Calu3 (cell line): ENCODE measurements at places on chromosomes 4 and X. TPM values are rescaled to one million over a fixed set of nuclear protein-coding genes. Genes with fewer than 3 reads are reported as not detected.
A peak's percentile ranks its signal among the peaks of the same experiment; 100 is the strongest.

DNA sequence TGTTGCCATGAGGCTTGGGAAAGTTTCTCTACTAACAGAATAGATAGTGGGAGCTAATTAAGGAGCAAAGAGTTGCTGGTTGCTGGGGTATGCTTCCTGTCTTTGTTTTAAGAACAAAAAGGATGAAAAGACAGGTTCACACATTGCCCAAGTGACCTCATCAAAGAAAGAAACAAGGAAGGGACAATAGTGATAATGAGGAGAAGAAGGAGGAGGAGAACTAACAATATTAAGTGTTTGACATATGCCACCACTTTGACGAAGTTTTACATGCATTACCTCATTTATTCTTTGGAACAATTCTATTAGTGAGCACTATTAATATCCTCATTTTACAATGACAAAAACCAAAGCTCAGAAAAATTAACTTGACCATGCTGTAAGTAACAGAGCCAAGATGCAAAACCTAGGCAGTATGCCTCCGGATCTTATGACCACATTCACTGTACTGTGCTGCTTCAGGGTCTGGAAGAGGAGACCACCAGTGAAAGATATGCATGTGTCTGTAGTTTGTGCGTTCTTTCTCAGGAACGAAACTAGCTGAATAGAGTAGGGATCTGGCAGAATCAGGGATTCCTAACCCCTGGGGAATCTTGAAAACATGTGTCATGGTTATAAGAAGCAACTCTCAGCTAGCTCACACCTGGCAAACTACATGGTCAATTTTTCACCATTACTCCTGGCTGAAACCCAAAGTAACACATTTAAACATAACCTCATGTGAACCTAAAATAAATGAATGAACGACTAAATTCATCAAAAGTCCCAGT lies 83.8 kb downstream of the MOSPD2 start:
- DNase-seq, result no peak

- DNase-seq, result no peak
Observed at GRCh38 chr4:156413239-156414135, 459.8 kb upstream of the CTSO start.

GRCh38 chrX:17032351-17032750 lies 85.9 kb downstream of the REPS2 start:
- peak; percentile 51 for DNase-seq

DNA sequence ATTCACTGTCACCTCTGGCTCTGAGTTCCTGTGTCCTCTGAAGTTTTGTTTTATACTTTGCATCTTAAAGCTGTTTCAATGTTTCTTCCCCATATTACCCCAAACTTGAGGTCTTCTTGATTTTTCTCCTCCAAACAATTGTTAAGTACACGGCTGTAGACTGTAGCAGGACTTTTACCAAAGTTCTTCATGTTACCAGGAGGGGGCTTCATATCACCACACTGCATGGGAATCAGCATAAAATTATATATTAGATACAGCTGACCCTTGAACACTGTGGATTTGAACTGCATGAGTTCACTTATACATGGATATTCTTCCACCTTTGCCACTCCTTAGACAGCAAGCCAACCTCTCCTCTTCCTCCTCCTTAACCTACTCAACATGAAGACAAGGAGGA lies 56.6 kb downstream of the SPATA18 start:
- DNase-seq, result no peak

- peak; percentile 24 for DNase-seq
Observed at GRCh38 chr4:17511509-17511949, 361 bp downstream of the QDPR start.

- DNase-seq, result peak; percentile 52
Observed at GRCh38 chrX:4844376-4844775, 1130.9 kb upstream of the PRKX start.

DNA sequence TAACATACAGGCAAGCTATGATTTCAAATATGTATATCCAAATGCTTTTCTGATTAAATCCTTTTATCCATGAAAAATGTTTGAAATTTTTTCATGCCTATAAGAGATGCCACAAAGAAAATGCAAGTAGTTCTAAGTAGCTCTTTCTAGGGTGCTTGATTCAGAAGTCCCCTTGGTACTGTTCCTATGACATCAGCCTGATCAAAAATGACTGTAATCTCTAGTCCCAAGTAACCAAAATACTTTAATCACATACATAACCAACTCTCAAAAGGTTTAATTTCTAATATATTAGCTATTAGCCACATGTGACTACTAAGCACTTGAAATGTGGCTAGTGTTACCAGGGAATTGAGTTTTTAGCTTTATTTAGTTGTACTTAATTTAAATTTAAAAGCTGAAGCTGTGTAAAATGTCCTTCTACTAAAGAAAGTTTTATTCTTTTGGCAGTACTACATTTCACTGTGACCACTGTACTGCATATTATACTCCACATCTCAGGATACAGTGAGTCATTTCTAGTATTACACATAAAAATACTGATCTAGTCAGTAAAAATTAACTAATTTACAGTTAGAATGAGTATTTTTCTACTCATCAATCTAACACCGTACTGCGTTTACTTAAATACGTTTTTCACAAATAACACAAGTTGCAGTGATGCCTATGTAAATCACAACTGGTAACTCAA lies 33.9 kb downstream of the FBXW7 start:
- DNase-seq, result no peak

DNA sequence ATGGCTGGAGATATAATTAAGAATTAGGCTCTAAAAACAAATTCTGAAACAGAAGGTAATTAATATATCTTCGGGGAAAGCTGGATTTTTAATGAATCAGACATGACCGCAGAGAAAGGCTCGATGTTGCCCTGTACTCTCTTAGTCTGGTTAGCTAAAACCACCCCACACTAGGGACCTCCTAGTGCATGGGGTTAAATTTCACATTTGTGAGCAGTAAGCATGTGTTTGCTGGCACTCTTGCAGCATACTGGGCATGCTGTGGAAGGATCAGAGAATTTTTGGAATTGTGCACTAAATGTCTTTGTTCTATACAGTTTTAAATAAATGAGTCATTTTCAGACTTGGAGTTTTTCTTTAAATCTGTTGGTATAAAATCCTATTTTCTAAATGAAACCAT lies 475.6 kb upstream of the FTHL17 start:
- no peak for DNase-seq

DNA sequence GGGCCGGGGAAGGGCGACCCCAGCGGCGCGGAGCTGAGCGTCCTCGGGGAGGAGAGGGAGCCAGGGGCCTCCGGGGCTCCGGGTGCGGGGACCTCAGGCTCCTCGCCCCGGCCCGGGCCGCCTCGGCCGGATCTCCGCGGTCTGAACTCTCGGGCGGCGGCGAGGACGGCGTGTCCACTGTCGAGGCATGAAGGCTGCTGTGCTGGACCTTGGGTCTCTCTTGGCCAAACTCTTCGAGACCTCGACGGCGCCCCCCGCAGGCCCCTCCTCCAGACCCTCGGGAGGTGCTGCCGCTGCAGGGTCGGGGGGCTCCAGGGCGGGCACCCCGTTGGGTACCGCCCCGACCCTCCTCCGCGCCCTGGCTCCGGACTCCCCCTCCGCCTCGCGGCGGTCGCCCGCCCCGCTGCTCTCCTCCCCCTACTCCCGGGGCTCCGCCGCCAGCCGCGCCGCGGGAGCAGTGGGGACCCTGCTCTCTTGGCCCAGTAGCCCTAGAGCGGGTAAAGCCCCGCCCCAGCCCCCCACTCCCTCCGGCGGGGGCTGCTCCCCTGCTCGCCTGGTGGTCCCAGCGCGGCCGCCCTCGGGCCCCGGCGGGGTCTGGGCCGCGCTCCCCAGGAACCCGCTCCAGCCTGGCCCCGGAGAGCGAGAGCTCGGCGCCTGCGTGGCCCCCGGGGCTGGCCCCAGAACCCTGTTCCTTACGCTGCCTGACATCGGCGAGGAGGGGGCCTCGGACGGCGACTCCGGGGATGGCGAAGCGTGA lies 564 bp downstream of the FAM149A start:
- peak; percentile 39 for DNase-seq

The GC gene
- 0.90 and 2.5 TPM in 2 replicates for total RNA-seq

The DMRTC1 gene
- not detected in 2 replicates for total RNA-seq

The ZCCHC18 gene
- total RNA-seq, result 0.52 and 0.61 TPM in 2 replicates

The GCNA gene
- 8.1 and 10.2 TPM in 2 replicates for total RNA-seq

The SHISA3 gene
- total RNA-seq, result not detected in 2 replicates

The AGA gene
- 21.5 and 22.7 TPM in 2 replicates for total RNA-seq
